Vagina (tissue), 2 donors: ENCODE measurements at places on chromosomes 5 and 9. TPM values are rescaled to one million over a fixed set of nuclear protein-coding genes. Genes with fewer than 3 reads are reported as not detected.
A peak's percentile ranks its signal among the peaks of the same experiment; 100 is the strongest.

The AHRR gene
- total RNA-seq: 11.3 TPM

- no peaks in the 10 kb centered on the region for H3K4me1 ChIP-seq
- no peaks in the 10 kb centered on the region for H3K36me3 ChIP-seq
- H3K4me3 ChIP-seq: no peak overlapping the region
- no peaks in the 10 kb centered on the region for H3K27me3 ChIP-seq
- no peak overlapping the region for H3K27ac ChIP-seq
Observed at GRCh38 chr5:20959347-20959746, 971.3 kb upstream of the CDH18 start.

- peaks cover 41% of the 10 kb centered on the region for H3K4me1 ChIP-seq
- peak overlapping the region; percentile 10 for H3K27ac ChIP-seq
- H3K36me3 ChIP-seq: peaks cover 8% of the 10 kb centered on the region
Observed at GRCh38 chr5:138503487-138504270, 38.4 kb downstream of the EGR1 start.

- no peak overlapping the region for H3K27ac ChIP-seq
- H3K4me1 ChIP-seq: no peaks in the 10 kb centered on the region
- no peak for DNase-seq
- no peak overlapping the region for H3K4me3 ChIP-seq
Observed at GRCh38 chr9:123234853-123235252, 33.5 kb downstream of the STRBP start.

- no peaks in the 10 kb centered on the region for H3K36me3 ChIP-seq
- no peaks in the 10 kb centered on the region for H3K27me3 ChIP-seq
- H3K27ac ChIP-seq: no peak overlapping the region
- H3K4me3 ChIP-seq: no peak overlapping the region
- no peak for DNase-seq
- H3K4me1 ChIP-seq: peaks cover 22% of the 10 kb centered on the region
Observed at GRCh38 chr9:17138503-17138902, 3.7 kb downstream of the CNTLN start.

The GCNT4 gene
- 2.5 TPM for total RNA-seq

- no peaks in the 10 kb centered on the region for H3K27me3 ChIP-seq
- no peaks in the 10 kb centered on the region for H3K36me3 ChIP-seq
- H3K4me1 ChIP-seq: no peaks in the 10 kb centered on the region
- no peak overlapping the region for H3K27ac ChIP-seq
- no peak for DNase-seq
Observed at GRCh38 chr9:33506626-33507370, 17.3 kb upstream of the ANKRD18B start.

The SPINK1 gene
- not detected for total RNA-seq

DNA sequence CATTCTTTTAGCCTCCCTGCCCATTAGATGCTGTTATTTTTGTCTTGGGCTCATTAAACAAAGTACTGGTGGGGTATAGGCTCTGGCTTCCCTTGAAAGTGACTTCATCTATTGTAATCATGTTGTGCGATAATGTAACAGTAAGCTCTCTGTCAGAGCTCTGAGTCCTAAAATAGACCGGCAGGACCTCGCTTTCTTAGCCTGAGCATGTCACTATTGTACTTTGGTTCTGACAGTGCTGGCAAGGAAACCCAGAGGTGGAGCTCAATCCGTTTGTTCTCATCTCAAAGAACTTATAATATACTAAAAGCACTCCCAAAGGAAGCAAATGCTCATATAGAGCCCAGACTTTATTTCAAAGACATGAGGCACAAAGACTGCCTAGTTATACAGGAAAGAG, 339.1 kb upstream of the CCNH start:
- no peaks in the 10 kb centered on the region for H3K4me1 ChIP-seq
- H3K27ac ChIP-seq: no peak overlapping the region
- H3K36me3 ChIP-seq: no peaks in the 10 kb centered on the region
- DNase-seq: no peak
- H3K4me3 ChIP-seq: no peak overlapping the region

- no peak for DNase-seq
- H3K4me1 ChIP-seq: no peaks in the 10 kb centered on the region
- H3K27me3 ChIP-seq: no peaks in the 10 kb centered on the region
- no peaks in the 10 kb centered on the region for H3K36me3 ChIP-seq
Observed at GRCh38 chr9:78044189-78044588, 12.6 kb upstream of the GNAQ start.

The DEPDC1B gene
- total RNA-seq: 0.74 TPM

GRCh38 chr5:67165526-67166459, 30.8 kb downstream of the CD180 start:
- H3K27me3 ChIP-seq: no peaks in the 10 kb centered on the region
- H3K4me3 ChIP-seq: peak overlapping the region; percentile 34
- peak overlapping the region; percentile 76 for H3K27ac ChIP-seq
- H3K36me3 ChIP-seq: no peaks in the 10 kb centered on the region
- no peak for DNase-seq

The PLAC8L1 gene
- not detected for total RNA-seq

DNA sequence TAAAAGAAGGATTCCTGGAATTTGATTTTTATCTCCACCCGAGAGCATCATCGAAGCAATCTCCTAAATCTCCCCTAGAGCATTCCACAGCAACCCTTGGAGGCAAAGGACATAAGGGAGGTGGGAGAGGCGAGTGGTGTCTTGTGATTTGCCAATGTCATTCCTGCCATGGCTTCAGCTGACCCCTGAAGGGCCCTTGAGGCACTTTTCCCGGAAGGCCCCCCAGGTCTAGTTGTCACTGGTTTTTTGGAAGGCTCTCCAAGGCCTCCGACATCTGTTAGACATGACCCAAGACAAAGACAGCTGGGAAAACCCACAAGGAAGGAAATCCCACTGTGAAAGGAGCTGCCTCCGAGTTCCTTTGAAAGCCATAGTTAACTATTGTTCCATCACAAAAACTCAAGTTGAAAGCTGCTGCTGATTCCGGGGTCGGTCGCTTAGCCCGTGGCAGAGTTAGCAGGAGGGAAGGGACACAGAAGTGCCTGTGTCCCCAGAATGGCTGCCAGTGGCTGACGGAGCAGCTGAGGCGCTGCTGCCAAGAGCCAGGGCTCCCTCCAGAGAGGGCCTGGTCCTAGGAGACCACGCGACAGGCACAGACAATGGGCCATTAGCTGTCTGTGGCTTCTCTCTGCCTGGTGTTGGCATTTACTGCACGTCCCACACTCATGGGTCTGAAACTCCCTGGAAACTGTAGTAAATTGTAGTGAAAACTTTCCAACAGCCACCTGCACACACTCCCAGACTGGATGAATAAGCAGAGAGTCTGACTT, 24.4 kb upstream of the TRIO start:
- no peak overlapping the region for H3K27ac ChIP-seq
- no peaks in the 10 kb centered on the region for H3K36me3 ChIP-seq
- H3K4me1 ChIP-seq: no peaks in the 10 kb centered on the region
- no peak overlapping the region for H3K4me3 ChIP-seq
- DNase-seq: no peak
